ENCODE measurements at places on chromosomes 5 and 9.
A peak's percentile ranks its signal among the peaks of the same experiment; 100 is the strongest.

DNA sequence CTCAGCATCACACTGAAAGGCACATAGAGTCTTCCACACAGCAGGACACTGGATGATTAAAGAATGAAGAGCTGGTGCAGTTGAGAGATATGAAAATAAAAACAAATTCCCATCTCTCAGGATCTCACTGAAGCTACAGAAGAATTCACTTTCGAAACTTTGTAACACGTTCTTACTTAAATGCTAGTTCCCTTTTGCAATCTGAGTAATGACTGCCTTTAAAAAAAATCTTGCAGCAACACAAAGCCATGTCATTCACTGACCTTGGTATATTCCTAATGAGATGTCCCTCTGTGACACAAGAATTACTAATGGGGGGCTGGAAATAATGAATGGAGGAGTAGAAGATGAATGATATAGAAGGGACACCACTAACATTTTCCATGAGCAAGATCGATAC, 201.8 kb downstream of the GLIS3 start:
- no peak for DNase-seq

DNA sequence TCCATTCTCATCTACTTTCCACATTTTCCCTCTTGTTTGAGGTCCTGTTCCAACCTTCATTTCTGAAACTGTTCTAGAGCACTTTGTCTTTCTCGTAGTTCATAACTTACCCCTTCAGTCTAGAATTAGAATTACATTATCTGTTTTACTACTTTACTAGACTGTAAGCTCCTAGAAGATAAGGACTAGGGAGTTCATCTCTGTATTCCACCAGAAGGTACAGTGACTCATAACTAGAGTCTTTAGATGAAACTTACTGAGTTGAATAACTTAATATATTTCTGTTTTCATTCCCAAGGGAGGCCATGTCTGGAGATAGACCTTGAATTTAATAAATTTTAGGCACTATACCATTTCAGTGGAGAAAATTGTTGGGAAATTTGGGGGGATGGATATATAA, 38.7 kb downstream of the G3BP1 start:
- DNase-seq: no peak

DNA sequence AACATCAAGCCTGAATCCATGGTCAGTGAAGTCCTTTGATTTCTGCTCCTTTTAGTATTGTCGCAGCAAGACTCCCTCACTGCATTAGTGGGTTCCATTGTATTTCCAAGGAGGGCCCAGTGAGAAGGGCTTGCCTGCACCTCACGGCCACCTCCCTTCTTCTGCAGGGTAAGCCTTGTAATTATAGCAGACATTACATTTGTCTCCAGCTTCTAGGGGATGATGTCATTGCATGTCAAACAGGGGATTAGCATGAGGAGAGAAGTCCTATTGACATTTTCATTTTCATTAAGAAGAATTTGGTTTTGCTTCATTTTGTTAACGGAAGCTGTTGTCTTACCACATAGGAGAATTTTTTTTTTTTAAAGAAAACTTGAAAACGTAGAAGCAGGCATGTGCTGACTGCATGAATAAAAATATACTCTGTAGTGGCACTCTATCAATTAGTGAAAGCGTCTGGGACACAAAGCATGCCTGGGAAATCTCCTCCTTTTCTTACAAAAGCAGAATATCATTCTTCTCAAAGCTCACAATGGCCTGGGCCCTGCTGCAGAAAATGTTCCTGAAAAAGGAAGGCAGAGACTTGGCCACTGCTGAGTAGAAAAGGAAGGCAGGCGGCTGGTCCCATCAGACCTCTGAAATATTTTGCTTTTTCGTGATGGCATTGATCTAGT, 27.1 kb downstream of the MAP1B start:
- DNase-seq: no peak

- DNase-seq: no peak
Measured at GRCh38 chr9:91103931-91104330, 257.8 kb downstream of the AUH start.

GRCh38 chr9:136550439-136551289, 4.8 kb upstream of the NOTCH1 start:
- DNase-seq: no peak

DNA sequence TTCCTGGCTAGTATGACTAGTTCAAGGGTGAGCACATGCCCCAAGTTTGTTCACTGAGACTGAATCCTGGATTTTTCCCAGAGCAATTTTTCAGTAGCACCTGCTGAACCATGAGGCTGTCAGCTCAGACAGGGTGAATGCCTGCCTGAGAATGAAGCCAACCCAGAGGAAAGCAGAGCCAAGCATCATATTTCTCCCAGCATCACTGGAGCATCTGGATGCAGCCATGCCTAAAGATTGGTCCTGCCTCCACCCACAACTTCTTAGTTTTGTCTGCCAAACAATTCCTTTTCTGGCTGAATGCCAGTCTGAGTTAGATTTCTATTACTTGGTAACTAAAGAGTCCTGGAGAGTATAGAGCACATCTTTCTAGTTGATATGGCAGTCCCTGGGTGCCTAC, 343.6 kb downstream of the CSNK1G3 start:
- no peak for DNase-seq

- no peak for DNase-seq
Measured at GRCh38 chr5:58891086-58891970, 308.5 kb downstream of the RAB3C start.

- DNase-seq: peak; percentile 95
Measured at GRCh38 chr5:141521244-141521781, 32.4 kb downstream of the PCDHGC5 start.

DNA sequence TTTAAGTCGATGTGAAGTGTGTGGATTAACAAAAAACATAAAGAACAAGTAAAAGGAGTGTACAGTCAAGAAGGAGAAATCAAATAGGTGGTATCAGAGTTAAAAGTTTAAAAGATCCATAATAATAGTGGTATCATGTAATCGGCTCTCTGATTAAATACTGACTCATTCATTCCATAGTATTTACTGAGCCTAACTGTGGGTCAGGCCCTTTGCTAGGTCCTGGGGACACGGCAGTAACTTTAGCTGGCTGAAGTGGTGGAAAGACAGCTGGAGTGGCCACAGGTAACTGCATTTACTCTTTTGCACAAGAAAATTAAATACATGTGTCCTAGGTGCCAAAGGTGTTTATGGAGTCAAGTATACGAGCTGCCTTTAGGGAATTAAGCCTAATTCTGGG, 124.0 kb downstream of the GNAQ start:
- DNase-seq: no peak

- no peak for DNase-seq
Measured at GRCh38 chr9:76366275-76366674, 28.0 kb downstream of the RFK start.

DNA sequence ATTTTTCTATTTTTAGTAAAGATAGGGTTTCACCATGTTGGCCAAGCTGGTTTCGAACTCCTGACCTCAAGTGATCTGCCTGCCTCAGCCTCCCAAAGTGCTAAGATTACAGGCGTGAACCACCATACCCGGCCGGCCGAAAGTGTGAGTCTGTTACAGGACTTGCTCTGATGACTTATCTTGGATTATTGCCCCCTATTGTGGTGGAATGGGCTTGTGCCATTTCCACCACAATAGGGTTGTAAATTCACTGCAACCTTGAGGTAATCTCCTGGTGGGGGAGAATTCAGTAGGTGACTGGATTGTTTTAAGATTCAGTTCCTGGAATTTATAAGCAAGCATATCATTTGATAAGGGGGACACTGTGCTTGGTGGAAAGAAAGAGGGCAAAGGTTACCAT, 15.0 kb upstream of the HMGCR start:
- DNase-seq: no peak

GRCh38 chr9:99171225-99172123, 50.3 kb downstream of the ALG2 start:
- DNase-seq: no peak

DNA sequence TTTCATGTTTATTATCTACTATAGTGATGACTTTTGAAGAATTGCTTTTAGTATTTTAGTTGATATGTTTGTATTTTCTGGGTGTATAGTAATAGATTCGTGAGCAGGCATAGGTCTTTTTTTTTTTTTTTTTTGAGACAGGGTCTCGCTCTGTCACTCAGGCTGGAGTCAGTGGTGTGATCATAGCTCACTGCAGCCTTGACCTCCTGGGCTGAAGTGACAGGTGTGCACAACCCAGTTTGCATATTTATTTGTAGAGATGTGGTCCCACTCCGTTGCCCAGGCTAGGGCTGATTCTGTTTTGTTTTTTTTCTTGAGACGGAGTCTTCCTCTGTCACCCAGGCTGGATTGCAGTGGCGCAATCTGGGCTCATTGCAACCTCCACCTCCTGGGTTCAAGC, 11.9 kb downstream of the ERBIN start:
- no peak for DNase-seq

DNA sequence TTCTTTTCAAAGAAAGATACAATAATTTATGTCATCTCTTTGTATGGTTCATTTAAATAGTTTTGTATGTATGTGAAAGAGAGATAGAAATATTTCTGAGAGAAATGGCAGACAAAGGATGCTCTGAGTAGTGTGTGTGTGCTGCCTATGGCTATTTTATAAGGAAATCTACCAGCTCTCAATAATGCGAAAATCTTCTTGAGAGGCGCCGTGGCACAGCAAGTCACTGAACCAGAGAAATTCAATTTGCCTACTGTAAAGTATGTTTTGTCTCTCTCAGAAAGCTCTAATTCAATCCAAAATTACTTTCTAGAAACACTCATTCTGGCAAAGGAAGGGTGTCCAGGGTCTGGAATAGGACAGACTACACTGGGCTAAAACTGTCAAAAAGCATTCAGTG, 1981.1 kb downstream of the EFNA5 start:
- DNase-seq: no peak

GRCh38 chr5:1343931-1344901, 683 bp downstream of the CLPTM1L start:
- no peak for DNase-seq

GRCh38 chr9:37775216-37775919, 9.5 kb downstream of the EXOSC3 start:
- DNase-seq: no peak

DNA sequence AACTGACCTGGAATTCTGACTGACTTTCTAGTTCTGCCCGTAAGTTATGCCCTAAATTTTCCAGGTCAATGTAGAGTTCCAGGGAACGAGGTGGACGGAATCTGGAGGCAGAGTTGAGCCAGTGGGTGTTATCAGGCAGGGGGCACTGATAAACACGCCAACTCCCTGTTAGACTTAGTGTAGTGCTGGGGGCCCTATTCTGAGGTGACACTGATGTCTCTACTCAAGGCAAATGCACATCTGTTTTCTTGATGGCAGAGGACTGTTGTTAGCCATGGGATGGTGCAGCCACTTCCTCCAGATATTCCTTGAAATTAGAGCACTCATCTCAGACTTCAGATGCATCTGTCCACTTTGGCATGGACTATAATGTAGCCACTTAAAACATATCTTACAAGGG, 83.5 kb downstream of the C9orf152 start:
- DNase-seq: no peak

DNA sequence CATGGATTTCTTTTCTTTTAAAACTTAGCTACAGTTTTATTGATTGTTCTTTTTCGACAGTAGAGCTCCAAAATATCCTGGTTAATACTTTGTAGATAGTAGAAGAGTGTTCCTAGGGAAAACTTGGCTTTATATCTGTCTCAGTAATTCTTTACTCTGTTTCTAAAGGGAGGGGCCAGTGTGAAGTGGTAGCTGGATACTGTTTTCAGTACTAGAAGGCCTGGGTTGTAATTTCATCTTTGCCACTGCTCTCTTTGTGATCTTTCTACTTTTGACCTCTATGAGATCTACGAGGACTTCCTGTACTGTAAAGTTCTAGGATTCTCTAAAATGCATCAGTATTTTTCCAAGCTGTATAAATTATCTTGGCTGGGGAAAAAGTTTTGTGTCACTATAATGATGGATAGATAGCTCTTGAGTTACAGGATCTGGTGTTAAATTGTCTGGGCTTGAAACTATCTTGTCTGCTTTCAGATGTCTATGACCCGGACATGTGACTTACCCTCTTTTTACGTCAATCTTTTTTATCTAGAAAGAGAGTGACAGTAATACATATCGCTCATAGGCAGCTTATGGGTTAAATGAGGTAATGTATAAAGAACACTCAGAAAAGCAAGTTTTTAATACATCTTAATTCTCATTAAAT, 53.6 kb downstream of the PRR16 start:
- no peak for DNase-seq

DNA sequence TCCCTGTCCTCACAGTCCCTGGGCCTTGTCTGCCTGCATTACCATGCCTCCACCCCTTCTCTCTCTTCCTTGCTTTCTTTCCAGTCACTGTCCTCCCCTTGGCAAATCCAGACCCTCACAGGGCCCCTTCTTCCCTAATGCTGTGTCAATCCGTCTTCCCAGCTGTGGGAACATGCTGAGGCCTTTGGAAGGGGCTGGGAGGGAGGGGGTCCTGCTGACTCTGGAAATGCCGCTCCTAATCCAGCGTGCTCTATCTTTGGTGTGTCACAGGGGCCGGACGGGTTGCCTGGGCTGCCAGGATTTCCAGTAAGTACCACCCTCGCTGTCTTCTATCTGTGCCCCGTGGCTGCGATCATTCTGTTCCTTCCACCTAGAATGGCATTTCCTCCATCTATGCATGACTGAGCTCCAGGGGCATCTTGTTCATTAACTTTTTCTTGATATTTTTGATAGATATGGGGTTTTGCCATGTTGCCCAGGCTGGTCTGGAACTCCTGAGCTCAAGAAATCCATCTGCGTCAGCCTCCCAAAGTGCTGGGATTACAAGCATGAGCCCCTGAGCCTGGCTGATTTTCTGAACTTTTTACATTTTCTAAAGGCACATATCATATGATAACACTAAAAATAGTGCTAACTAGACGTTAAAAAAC, 64.5 kb upstream of the TGFBR1 start:
- DNase-seq: no peak

DNA sequence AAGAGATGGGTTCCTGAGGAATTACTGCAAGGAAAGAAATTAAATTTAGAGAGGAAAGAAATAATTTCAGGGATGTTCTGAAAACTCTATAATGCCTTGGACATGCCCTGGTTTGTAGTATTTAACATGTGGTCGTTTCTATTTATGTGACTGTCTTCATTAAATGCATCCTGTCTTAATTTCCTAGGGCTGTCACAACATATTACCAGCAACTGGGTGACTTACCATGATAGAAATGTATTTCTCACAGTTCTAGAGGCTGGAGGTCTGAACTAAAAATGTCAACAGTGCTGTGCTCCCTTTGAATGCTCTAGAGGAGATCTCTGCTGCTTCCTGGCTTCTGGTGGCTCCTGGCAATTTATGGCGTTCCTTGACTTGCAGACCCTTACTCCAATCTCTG, 287.7 kb downstream of the FBXL7 start:
- DNase-seq: no peak

DNA sequence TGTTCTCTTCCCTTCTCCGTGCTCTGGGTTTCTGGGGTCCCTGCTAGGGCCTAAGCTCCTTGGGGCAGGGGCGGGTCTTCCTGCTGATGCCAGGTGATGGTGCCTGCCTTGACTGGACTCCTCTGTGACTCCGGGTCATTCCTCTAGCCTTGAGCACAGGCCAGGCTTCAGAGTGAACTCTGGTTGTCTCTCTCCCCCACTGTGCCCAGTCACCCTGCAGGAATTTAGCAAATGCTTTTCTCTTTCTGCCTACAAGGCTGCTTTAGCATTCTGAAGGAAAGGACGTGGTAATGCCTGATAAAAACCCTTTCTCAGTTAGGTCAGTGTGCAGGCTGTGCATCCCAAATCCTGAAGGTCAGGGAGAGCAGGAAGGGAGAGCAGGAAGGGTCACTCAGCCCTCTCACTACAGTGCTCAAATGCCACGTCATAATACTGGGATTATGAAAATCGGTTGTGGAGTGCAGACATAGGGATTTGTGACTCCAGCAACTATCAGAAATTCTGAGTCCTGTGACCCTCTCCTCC, 2.7 kb downstream of the CXCL14 start:
- DNase-seq: no peak

- no peak for DNase-seq
Measured at GRCh38 chr5:131022811-131023497, 142.1 kb downstream of the HINT1 start.
